Activated naive CD4-positive, alpha-beta T cell treated with anti-CD3 and anti-CD28 coated beads for 36 hours (primary cell): ENCODE measurements at places on chromosomes 1 and 21. TPM values are rescaled to one million over a fixed set of nuclear protein-coding genes. Genes with fewer than 3 reads are reported as not detected.

The LCE1E gene
- total RNA-seq = not detected

The LIPI gene
- not detected for total RNA-seq

The AMY1A gene
- total RNA-seq = not detected

The TNFSF4 gene
- 0.62 TPM for total RNA-seq

The VASH2 gene
- total RNA-seq = 1.2 TPM

The CACNA1S gene
- total RNA-seq = not detected

DNA sequence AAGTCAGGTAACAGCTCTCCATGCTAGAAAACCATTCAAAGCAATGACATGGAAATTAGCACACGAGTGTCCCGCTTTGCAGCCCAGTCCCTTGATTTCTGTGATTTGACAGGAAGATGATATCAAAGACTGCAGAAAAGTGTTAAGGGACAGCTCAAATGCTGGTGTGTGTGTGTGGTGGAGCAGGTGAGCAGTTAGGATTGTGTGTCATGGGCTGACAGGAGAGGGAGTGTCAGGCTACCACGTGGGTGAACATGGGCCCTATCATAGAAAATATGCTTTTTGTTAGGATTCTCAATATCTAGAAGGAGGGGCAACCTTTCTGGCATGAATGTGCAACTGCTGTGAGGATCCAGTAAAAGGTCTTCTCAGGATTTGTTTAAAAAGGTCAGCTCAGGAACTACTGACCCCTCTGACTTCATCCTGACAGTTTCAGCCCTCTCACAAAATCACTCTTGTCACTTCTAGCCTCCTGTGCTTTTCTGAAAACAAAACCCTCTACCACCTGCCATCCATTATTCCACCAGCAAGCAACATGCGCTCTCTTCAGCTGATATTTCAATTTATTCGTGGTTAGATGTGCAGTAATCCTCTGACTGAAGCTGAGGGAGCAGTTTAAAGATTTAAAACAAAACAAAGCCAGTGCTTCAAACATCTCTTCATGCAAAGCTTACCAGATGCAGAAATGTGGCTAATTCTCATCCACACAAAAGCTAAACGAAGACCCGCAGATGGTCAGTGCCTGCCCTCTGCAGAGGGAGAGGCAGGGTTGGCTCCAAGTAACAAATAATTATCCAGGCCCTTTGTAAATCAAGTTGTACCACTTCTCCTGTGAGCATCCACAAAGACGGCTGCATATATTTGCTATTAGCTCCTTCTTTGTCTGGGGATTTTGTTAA lies 397.9 kb downstream of the PTBP2 start:
- DNase-seq = no peak

DNA sequence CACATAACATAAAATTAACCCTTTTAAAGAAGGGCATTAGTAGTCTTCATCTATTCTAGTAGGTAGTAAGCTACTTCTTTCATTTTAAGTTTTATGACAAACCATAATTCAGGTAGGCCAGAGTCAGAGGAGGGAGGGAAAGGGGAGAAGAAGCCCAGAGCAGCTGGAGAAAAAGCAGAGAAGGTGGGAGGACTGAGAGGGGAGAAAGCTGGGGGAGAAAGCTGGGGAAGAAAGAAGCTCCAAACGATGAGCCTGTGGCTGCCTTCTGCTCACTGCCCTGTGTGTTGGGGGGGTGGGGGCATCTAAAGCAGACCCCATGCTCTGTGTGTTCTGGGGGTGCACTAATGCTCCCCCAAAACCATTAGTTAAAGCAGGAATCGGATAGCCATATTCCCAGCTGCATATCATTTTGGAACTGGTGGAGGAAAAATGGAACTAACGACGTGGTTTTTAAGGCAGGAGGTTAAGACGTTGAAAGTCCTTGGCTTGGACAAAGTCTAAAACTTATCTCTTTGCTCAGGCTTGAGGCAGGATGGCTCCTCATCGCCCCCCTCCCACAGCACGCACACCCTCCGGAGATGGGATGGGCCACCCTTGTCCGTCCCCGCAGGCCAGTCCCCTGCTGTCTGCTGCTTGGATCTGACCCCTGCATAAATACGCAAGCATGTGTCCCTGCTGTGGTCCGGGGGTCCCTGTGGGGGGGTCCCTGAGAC lies 184.2 kb downstream of the DYRK1A start:
- DNase-seq = no peak

DNA sequence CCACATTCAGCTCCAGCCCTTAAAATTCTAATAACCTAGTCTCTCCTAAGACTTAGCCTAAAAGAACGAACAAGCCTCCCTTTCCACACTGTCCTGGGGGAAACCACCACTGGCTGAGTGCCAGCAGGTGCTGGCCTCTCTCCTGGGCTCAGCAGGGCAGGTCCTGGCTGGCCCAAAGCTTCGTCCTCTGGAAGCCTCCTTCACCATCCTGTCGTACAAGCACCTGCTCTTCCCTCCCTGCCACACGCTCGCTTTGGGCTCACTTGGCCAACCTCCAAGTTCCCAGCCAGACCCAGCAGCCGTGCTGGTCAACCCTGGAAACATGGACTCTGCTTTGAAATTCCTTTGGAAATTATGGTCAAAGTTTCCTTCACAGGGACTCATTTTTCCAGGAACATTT lies 58.2 kb upstream of the SLC25A33 start:
- DNase-seq = no peak

DNA sequence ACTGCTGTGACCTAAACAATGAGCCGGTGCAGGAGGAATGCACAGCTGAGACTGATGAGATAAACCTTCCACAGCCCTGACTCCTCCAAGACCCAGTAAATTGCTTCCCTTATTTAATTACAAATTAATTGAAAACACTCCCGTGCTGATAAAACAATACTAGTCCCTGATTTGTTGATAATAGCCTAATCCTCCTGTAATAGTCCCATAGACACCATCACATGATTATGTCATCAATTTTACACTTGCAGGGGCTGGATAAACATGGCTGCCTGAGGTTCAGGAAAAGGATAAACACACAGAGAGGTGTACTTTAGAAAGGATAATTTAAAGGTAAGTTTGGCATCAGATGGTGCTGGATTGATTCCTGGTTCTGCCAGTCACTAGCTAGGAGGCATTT lies 84.6 kb upstream of the SPAG17 start:
- no peak for DNase-seq

- DNase-seq = peak; percentile 40
Observed at GRCh38 chr21:36156815-36157670, at the start of gene DOP1B. Gene DOP1B (plus strand): TSS chr21:36156824. CDS start chr21:36164734, 7,910 bp downstream.
